ENCODE measurements at places on chromosomes 5 and 9. TPM values are rescaled to one million over a fixed set of nuclear protein-coding genes. Genes with fewer than 3 reads are reported as not detected.

VLDLR gene
- 46.3 TPM for total RNA-seq

ABCA2 gene
- 14.2 TPM for total RNA-seq

ZNF454 gene
- 12.8 TPM for total RNA-seq

UQCRQ gene
- total RNA-seq, result 115 TPM

LHX3 gene
- total RNA-seq, result not detected

NUP214 gene
- 33.3 TPM for total RNA-seq

Data from GM23338 (cell line).